Thoracic aorta endothelial cell (primary cell): ENCODE measurements at places on chromosomes 11 and 22. TPM values are rescaled to one million over a fixed set of nuclear protein-coding genes. Genes with fewer than 3 reads are reported as not detected.

Gene TBX1
- 1.9 and 17.7 TPM in 2 replicates for total RNA-seq

Gene MEI1
- total RNA-seq = 1.4 and 4.3 TPM in 2 replicates

Gene PTGDR2
- under 0.01 TPM in 1 of 2 replicates, not detected in the other for total RNA-seq

Gene GLB1L3
- not detected in 2 replicates for total RNA-seq

Gene PLEKHA7
- total RNA-seq = 0.13 and 1.7 TPM in 2 replicates

Gene HSPA8
- 3,673 and 3,915 TPM in 2 replicates for total RNA-seq

Gene RFPL3
- total RNA-seq = not detected in 2 replicates

Gene CDPF1
- total RNA-seq = 7.4 and 7.5 TPM in 2 replicates

Gene RIBC2
- total RNA-seq = 1.8 and 2.1 TPM in 2 replicates

Gene C22orf23
- 0.22 and 0.27 TPM in 2 replicates for total RNA-seq

Gene CAPN5
- 8.4 and 10.1 TPM in 2 replicates for total RNA-seq

Gene SNX15
- total RNA-seq = 7.6 and 11.6 TPM in 2 replicates
